Nucleus accumbens (tissue), 56 donors: ENCODE measurements at places on chromosomes 2 and 18.

DNA sequence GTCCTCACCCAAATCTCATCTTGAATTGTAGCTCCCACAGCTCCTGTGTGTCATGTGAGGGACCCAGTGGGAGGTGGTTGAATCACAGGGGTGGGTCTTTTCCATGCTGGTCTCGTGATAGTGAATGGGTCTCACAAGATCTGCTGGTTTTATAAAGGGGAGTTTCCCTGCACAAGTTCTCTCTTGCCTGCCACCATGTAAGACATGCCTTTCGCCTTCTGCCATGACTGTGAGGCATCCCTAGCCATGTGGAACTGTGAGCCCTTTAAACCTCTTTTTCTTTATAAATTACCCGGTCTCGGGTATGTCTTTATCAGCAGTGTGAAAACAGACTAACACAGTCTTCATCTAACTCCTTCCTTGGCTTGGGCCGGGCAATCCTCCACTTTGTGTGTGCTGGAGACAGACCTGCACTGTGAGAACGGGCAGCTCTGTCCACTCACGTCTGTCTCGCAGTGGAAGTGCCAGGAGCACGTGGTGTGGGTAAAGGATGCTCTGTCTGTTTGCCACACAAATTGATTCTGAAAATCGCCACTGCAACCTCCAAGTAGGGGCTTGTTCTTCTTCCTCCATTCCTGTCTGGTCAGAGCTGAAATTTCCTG lies 47.6 kb upstream of the OTOS start:
- DNase-seq, result no peak

DNA sequence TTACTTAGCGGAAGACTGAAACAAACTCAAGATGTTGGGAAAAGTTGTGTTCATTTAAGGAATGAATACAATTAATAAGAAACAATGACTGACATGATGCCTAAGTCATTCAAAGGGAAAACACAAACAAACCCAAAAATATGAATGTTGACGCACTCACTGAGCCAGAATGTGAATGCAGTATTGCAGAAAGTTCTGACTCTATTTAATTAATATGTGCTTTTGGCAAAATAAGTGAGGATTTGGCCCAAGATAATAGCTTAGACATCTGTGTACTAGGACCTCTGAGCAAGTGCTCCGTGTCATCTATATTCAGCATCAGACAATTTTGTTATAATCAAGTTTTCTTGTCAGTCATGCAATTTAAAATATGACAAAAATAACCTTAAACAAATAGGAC lies 1138.8 kb upstream of the NXPH2 start:
- no peak for DNase-seq

GRCh38 chr2:108560895-108561530 lies 26.7 kb downstream of the LIMS1 start:
- no peak for DNase-seq

- no peak for DNase-seq
Measured at GRCh38 chr2:135637456-135638087, 104.1 kb upstream of the UBXN4 start.

DNA sequence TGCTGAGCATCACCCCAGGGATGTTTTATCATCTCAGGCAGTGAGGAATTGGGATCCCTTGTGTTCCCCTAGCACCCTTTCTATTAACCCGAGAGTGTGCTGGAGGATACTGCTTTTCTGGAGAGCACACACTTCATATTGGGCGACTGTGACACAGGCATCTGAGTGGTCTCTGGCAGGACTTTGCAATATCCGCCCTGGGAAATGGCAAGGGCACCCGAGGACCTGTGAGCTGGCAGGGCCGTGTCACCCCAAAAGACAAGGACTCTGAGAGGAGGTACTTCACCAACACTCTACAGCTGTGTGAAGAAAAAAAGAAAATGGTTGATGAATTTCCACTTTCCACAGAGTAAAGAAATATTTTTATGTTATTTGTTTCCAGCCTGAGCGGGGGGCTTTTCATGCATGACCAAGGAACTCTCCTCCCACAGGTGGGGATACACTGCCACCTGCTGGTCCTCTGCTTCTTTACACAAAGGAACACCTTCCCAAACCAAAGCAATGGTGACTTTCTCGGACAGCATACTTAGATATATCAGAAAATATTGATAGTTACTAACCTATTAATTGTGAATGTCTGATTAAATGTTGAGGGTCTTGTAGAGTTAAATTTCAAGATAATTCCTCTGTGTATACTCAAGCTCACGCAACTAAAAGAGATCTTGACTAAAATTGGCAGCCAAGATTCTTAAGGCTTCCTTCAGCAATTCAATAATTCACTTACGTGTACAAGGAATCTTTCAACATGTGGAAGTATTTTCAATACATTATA lies 45.9 kb upstream of the REG3G start:
- DNase-seq, result peak; percentile 67

DNA sequence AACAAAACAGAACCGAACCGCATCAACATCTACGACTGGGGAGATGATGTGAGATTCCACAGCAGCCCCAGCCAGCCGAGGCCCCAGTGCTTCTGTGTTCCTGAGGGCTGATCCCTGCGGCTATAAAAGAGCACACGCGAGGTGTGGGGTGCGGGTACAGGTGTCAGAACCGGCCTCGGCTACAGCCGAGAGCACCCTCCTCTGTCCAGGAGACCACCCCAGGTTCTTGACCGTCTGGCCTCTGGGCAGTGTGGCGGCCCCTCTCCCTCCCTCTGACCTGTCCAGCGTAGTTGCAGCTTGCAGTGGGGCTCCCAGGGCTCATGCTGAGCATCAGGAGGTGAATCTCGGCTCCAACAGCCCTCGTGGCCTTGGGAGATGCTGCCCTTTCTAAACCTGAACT lies 23.7 kb downstream of the RTP5 start:
- no peak for DNase-seq

DNA sequence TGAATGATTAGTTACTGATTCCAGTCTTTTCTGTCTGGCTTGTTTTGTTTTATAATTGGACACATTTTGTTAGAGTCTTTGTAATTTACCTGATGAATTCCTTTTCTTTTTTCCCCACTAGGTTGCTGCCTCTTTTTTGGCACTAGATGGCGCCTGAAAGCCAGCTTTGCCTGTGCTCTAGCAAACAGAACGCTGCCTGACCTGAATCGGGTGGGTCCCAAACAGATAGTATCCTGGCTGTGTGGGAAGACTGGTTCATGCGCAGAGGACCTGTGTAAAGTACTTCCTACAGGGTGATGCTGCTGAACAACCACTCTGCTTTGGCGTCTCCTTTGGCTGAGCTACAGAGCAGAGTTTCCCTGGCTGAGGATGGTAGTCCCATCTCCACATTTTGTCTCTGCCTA lies 288.2 kb downstream of the IKZF2 start:
- DNase-seq, result no peak

GRCh38 chr2:47457268-47457667 lies 54.3 kb downstream of the MSH2 start:
- no peak for DNase-seq

DNA sequence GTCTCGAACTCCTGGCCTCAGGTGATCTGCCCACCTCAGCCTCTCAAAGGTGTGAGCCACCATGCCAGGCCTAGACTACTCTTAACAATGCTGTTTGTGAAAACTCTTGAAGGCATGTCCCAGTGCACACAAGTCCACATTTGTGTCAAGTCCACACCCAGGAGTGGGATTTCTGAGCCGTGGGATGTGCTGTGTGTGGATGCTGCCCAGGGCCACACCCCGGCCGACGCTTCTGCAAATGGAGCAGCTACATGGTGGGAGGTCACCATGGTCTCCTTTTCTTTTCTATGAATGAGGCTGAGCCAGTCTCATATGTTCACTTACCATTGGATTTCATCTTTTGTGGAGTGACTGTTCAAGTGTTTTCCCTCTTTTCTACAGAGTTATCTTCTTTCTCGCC lies 15.8 kb downstream of the SNED1 start:
- no peak for DNase-seq

DNA sequence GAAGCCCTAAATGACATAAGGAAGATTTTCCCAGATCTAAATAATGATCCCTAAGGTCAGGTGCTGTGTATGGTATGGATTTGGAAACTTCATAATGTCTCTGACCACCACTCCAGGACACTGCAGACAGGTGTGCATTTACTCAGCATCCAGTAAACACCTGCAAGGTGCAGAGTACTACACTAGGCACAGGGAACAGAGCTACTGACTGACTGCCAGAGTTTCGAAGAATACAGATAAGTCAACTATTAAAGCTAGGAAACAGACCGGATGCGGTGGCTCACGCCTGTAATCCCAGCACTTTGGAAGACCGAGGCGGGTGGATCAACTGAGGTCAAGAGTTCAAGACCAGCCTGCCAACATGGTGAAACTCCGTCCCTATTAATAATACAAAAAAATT lies 65.0 kb downstream of the ATP8B1 start:
- no peak for DNase-seq

GRCh38 chr2:117963446-117963845 lies 50.4 kb downstream of the CCDC93 start:
- no peak for DNase-seq

DNA sequence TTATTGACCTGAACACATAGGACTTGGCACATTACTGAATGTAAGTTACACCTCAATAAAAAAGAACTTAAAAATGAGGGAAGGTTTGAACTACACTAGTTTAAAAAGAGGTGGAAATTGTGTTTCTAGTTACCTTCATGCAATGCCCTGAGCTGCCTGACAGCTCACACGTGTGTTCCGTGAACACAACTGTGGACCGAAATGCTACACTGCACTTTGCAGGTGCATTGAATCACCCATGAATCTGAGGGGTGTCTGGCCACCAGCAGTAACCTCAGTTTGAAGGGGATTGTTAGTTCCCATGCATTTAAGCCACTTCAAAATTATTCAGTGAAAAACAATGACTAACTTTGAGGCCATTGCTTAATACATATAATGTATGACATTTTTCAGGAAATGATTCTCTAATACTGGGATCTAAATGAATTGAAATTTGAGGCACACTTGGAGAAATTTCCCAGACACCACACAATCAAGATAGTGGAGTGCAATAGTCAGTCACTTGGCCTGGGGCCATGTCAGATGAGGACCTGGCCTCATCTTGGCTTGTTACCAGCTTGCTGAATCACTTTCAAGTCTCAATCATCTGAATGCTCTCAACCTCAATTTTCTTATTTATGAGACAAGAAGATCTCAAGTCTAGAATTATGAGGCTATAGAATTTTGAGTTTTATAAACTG lies 59.3 kb downstream of the MYL12B start:
- no peak for DNase-seq

DNA sequence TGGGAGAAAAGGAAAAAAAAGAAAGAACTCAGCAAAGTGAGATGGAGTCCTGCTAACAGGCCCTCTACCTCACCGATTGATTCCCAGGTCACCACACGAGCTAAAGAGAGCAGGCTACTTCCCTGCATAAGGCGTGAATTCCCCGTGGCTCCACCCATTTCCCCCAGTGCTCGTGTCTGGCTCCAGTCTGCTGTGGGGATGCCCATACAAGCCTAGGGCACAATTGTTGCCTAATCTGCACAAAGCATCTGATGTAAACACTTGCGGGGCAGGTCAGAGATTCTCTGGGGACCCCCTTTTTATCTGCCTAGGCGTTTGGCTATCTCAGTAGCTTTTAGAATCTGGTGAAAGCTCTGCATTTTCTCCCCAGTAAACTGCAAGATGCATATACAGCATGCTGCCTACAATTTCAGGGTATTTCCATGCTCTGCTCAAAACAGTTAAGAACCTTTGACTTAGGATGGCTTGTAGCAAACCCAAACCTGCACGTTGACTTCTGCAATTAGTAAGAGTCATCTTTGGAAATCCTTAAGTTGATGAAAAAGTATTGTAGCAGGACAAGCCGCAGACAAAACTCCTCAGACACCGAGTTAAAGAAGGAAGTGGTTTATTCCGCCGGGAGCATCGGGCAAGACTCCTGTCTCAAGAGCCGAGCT lies 34.8 kb downstream of the MYO3B start:
- no peak for DNase-seq

DNA sequence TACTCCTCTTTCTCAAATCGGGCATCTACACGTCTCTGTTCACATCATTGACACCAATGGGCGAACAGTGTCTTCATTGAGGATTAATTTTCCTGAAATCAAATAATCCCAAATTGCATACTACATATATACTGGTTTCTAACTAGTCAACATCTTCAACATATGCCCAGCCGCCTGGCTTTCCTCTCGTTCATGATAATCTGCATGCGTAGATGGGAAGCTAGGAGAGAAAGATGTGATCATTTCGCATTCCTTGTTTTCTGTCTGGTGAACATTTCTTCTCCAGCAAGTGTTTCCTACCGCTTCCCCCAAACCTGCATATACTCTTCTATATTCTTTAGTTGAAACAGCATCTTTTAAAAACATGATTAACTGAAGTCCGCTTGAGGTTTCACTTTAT lies 7.4 kb downstream of the TWIST2 start:
- no peak for DNase-seq

GRCh38 chr2:70954886-70955285 lies 19.2 kb downstream of the ATP6V1B1 start:
- DNase-seq, result no peak

DNA sequence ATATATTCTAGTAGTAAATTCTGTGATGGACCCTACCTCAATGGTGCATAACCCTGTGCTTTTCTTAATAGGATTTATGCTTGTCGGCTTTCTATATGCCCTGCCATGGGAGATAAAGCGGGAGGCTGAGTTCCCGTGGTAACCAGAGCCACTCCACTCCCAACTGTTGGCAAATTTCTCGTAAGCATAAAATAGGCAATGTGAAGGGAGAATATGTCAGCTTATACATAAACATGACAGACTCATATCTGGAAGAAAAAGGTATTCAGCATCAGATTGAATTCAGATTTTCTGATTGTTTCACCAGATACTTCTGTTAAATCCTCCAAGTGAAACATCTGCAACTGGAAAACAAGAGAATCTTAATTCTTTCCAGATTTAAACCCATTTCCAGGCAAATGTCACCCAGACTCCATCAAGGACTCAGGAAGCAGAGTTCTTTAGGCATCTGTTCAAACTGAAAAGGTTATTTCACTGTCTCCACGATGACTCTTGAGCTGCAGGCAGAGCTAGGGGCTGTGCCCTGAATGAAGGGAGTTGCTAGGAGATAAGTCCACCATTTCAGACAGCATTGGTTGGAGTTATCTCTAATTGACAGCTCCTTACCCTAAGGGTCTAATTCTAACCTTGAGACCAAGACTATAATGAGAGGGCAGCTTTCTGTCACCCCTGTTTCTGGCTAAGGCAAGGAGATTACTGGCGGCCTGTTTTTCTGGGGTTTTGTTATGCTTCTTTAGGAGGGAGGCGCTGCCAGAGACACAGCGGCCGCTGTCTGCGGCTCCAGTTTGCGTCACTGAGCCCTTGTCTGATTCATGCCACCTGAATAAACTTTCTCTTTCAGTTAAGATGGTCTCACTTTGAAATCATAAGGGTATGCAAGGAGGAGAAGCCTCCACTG lies 381.3 kb downstream of the SOX11 start:
- DNase-seq, result no peak

DNA sequence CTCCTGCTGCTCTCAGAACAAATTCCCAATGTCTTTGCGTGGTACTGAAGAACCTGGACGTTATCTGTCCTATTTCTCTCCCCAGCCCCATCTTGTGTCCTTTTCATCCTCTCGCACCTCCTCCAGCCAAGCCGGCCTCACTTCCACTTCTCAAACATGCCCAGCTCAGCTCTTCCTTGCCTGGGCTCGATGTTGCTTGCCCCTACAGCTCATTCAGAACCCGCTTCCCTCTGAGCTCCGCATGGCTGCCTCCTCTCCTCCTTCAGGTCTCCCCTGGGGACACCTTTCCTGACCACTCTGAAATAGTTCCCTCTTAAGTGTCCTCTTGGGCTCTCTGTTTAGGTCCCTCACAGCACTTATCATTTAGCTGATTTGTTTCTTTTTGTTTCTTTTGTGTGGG lies 6.7 kb upstream of the SMARCAL1 start:
- no peak for DNase-seq
